ENCODE measurements at places on chromosomes 3 and 15.
A peak's percentile ranks its signal among the peaks of the same experiment; 100 is the strongest.

DNA sequence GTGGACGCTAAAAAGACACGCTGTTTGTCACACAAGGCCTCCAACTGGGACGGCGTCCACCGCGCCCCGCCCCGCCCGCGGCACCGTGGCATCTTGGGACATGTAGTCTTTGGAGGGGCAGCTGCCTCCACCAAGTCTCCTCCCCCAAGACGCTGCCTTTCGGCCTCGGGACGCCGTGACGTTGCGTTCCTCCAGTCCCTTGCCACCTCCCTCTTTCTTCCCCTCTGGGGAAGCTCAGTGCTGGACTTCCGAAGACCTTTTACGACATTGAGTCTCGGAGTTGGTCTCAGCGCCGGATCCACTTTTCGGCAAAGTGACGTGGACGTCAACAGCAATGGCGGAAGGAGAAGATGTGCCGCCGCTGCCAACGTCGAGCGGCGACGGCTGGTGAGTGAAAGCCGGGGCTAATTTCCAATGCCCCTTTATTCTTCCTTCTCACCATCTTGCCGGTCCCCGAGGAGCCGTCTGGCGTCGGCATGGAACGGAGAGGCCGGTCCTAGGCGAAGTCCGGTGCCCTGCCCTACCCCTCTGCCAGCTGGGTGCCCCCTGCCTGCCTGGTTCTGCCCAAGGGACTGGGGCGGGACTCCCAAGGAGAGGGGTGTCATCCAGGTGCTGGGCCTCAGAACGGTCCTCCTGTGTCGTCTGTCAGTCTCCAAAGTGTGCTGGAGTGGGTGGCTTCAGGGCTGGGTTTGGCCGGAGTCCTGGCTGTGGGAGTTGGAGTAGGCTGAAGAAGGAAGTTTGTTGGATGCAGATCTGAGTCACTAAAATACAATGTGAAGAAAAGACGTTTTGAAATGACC, at the start of gene TBC1D23:
Gene TBC1D23 (plus strand): TSS at position 308 of the 800 bp plus-strand sequence. CDS start 27 bp downstream, at position 335.
- peak; percentile 100 for DNase-seq

DNA sequence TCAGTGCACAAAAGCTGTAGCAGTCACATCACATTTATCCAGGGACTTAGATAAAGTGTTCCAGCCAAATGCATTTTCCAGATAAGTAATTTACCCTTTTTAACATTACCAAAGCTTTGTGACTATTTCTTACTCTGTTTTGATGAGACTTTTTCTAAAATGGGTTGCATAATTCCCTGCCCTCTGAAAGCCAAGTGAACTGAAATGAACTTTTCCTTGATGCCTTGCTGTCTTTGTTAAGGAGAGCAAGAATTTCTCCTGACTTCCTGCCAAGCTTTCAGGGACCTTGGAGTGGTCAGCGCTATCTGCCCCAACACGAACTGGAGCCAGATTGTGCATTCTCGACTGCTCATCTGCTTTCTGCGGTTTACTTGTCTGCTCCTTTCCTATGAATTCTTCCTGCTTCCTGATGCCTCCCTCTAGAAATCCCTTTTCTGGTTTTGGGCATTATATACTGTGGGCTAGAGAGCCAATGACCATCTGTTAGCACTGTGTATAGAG, 34.8 kb downstream of the EIF4E3 start:
- DNase-seq: peak; percentile 87

DNA sequence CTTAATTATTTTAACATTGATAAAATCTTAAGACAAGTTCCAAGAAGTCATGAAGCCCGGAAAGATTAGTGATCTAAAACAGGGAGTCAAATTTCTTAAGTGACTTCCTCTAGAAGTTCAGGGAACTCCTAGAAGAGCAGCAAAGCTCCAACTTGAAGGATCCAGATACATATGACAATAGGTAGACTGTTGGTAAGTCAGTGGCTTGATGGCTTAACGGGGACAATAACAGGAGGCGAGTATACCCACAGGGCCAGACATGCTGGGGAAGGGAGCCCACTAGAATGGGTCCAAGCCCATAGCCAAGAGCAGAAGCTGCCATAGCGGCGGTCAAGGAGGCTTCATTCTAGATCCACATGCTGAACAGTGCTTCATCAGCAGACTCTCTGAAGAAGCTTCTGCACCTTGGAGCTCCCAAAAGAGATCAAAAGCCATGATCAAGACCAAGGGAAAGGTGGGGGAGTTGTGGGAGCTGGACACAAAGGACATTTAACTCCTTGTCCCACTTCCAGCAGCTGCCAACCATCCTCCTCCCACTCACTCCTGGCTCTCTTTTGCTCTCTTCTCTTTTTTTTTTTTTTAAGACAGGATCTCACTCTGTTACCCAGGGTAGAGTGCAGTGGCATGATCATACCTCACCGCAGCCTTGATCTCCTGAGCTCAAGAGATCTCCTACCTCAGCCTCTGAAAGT, 10.2 kb upstream of the CA12 start:
- no peak for DNase-seq

GRCh38 chr15:44264148-44264547, 24.4 kb upstream of the GOLM2 start:
- no peak for DNase-seq

- no peak for DNase-seq
Observed at GRCh38 chr3:117572786-117573185, 863.2 kb downstream of the TUSC7 start.

DNA sequence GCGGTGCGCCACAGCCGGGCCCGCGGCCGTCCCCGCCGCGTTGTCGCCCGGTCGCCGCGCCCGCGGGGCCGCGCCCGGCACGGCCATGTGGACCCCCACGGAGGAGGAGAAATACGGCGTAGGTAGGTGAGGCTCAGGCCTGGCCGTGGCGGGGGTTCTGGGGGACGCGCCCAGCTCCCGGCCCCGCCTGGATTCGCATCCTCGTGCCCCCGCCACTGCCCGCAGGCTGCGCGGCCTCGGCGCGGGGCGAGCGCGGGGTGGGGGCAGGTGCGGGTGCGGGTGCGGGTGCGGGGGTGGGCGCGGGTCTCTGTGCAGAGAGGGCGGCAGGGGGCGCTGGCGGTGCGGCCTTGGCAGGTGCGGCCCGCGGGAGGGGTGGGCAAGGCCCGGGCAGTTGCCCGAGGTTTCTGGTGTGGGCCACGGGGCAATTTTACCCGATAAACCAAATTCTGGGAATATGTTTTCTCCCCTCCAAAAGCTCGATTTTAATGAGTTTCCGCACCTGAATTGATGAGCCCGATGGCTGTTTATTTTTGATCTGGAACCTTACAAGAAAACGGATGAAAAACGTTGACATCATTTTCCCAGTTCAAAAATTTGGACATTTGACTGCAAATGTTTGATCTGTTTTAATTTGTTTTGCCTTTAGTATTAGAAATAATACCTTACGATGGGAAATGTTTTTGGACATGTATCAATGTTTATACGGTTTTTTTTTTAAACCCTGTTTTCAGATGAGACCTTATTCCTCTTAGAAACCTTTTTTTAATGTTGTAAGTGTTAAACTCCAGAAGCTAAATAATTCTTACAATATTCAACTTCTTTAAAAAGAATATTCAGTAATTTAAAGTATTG, 678 bp downstream of the DOCK3 start:
- DNase-seq: no peak

DNA sequence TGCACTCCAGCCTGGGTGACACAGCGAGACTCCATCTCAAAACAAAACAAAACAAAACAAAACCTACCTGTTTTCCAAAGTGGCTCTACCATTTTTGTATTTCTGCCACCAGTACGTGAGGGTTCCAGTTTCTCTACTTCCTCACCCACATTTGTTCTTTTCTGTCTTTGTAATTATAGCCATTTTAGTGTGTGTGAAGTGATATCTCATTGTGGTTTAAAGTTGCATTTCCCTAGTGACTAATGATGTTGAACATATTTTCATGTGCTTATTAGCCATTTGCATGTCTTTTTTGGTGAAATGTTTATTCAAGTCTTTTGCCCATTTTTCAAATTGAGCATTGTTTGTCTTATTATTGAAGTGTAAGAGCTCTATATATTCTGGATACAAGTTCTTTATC, 50.7 kb downstream of the TRA2B start:
- DNase-seq: no peak

DNA sequence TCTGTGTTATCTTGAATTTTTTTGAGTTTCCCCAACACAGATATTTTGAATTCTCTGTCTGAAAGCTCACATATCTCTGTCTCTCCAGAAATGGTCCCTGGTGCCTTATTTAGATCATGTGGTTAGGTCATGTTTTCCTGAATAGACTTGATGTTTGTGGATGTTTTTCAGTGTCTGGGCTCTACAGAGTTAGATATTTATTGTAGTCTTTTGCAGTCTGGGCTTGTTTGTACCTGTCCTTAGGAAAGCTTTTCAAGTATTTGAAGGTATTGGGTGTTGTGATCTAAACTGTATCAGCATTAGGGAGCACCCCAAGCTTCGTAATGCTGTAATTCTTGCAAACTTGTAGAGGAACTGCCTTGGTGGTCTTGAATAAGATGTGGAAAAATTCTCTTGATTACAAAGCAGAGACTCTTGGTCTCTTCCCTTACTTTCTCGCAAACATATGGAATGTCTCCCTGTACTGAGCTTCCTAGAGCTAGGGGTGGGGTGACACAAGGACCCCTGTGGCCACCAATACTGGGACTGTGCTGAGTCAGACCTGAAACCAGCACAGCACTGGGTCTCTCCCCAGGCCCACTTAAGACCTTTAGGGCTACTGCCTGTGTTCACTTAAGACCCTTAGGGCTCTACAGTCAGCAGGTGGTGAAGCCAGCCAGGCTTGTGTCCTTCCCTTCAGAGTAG, 26.5 kb downstream of the TM4SF18 start:
- DNase-seq: no peak

DNA sequence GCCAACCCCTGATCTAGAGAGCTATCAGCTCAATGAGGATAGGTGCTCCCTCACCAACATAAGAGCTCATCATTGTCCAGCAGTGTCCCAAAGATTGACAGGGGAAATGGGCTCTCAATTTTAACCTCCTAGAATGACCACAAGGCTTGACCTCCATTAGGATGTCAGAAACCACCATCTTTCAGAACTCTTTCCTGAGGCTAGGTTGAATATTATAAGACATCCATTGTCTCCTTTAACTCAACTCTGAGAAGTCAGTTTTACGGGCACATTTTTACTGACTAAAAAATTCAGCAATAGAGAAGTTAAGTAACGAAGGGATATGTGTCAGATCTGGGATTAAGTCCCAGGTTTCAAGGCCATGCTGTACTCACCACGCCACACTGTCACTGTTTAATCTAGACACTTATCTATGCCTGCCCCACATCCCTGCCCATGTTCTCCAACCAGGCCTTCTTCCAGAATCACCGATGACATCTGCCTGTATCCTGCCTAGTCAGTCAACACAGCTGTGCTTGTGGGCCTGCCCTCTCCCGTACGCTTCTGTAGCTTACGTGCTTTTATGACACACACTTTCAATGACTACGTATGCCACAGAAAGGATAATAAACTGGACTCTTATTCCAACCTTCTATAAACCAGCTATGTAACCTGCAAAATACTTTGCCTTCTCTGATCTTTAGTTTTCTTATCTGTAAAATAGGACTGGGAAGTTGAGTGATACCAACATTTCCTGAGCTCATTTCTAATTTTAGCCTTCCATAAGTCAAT, 17.1 kb upstream of the MUC13 start:
- DNase-seq: peak; percentile 60

DNA sequence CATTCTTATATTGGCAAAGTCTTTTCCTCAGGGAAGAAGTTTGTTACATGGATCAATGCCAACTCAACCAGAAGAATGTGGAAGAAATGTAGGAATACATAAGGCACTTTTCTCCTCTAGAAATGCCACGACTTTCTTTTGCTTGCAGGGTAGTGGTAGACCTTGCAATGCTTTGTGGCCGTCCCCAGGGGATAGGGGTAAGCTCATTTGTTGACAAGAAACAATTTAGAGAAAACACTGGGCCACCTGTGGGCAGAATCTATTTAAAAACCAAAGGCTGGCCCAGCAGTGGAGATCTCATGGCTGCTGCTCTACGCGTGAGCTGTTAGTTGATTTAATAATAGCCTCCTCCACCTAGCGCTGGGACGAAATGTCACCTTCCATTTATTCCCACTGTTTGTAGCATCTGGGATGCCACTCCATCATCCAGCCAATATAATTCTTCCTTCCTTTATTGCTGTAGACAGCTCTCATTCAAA, 64.6 kb upstream of the PFN2 start:
- DNase-seq: peak; percentile 16

DNA sequence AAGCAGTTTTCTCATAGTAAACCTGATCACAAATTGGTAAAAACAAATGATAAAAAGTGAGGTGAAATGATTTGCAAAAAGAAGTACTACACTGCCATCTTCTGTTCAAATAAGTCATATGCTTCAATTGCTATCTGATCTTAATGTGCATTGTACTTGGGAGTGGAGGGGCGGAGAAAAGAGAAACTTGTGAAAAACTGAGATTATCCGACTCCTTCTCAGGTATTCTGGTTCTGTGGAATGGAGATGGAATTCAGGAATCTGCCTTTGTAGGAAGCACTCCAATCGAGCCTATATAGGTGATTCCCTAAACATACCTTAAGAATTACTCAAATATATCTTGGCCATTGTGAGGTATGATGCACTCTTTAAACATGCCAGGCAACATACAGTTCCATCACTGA, 180.6 kb downstream of the CHL1 start:
- DNase-seq: peak; percentile 18

DNA sequence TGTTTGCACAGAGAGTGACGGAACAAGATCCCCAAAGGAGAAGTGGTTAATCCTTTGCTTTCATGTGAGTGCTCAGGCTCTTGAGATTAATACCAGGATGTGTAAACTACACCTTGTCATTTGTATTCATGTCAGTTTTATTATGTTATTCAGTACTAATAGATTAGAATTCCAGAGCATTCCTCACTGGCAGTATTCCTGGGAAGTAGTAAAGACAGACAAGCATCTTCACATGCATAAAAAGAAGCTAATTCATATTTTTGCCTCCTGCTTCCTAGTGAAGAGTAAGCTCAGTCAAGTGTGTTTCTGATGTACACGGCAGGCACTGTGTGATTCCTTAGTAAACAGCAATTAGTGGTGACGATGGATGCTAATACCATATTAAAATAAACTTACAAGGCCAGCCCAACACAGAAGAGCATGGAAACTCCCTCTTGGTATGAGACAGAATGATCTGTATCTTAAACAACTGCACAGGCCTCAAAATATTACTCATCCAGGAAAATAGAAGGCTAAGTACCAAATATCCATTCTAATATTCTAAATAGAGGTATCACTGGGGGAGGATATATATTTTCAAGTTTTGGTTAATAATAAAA, 336.8 kb upstream of the MCTP2 start:
- DNase-seq: no peak

- DNase-seq: no peak
Observed at GRCh38 chr3:4125576-4125975, 177.6 kb upstream of the SETMAR start.

DNA sequence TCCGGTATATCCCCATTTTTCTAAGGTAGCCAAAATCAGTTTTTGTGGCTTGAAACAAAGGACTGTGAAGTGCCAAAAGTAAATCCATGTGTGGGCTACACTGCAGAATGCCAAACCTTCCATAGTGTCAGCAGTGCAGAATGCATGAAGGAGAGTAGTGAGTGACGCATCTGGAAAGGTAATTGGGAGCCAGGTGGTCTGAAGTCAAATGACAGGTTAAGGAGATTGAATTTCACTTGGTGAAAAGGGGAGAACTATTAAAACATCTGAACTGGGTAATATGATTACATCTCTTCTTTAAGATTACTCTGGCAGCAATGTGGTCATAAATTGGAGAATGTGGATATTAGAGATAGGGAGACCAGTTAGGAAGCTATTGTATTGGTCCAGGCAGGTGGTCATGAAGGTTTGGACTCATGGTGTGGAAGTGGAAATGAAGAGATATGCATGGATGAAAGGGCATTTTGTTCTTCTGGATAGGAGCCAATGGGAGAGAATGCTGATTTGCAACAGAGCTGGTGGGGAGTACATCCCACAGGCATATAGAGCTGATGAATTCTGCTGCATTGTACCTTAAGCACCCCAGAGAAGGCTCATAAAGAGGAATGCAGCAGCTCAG, 118.2 kb downstream of the ECT2 start:
- DNase-seq: peak; percentile 15

All from fibroblast of pulmonary artery (primary cell).